ENCODE measurements at places on chromosomes 13 and 19.

DNA sequence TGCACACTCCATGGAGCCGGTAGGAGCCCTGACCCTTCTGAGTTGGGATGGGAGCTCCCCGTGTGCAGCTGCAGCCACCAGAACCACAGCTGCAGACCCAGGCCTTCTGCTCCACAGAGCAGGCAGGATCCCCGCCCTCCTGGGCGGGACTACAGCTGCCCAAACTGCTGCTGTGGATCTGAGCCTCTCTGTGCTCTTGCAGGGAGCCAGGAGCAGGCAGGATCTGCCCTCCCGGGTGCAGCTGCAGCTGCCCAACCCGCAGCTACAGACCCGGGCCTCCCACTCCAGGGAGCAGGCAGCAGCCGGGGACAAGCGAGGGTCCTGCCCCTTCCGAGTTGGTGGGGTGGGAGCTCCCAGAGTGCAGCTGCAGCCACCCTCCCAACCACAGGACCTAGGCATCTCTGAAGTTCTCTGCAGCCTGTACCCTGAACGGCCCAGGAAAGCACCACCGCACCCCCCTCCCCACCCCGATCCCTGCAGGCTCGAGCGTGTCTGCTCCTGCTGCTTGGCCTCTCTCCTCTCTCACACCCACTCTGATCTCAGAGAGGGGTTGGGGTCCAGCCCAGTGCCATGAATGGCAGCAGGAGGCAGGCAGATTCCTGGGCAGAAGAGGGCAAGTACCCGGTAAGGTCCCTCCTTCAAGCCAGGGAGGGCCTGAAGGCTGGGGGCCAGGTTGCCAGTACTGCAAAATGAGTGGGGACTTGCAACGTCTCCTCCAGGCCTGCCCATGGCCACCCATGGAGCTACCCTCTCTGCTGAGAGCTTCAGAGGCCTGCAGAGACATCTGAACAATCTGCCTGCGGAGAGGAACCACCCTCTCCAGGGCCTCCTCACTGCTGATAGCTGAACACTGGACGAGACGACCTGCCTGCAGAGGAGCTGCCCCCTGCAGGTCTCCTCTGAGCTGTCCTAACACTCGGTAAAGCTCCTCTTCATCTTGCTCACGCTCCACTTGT, 16.4 kb upstream of the EMP3 start:
- no peak for DNase-seq

- DNase-seq = peak; percentile 48
Observed at GRCh38 chr13:21670006-21670882, 629 bp upstream of the FGF9 start.

DNA sequence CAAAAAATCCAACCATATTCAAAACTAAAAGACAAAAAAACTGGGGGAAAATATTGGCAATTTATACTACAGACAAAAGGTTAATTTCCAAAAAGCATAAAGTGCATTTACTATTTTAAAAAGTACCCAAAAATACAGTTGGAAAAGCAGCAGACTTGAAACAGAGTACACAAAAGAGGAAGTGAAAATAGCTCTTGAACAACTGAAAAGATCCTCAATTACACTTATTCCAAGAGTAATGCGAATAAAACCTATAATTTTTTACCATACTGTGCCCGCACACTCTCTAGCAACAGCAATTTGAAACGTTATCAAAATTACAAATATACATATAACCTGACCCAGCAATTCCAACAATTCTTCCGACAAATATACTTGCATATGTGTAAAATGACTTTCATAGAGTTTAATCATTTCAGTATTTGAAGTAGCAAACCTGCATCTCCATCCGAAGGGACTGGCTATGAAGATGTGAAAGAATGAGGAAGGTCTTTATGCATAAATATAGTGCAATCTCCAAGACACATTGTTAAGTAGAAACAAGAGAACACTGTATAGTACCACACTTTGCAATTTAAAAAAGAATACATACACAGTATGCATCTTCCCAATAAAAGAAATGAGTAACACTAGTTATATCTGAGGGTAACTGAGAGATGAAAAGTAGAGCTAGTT, 25.4 kb downstream of the ALG5 start:
- DNase-seq = no peak

GRCh38 chr19:34838248-34838647, 65.2 kb upstream of the ZNF599 start:
- DNase-seq = no peak

- no peak for DNase-seq
Observed at GRCh38 chr13:91313581-91313980, 33.9 kb upstream of the MIR17HG start.

DNA sequence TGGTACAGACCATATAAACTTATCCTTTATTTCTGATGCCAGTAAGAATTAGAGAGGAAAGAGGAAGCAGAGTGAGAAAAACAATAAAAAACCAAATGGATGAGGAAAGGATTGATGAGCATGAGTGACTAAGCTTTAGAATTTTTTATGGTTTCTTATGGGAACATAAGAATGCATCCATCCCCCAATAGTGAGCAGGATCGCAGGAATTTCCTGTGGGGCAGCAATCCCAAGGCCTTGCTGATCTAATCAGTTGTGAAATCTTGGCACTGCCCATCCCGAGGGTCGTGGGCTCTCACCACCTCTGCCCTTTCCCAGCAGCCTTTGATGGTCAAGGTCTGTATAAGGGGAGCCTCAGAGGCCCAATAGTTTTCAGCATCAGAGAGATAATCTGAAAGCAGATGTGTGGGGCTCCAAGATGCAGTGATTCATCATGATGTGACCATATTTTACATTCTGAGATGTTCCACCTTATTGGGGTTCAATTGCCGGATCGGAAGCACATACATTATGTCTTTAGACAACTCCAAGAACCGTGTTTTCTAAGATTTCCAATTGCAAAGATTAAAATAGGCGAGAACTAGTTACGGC, 222.1 kb downstream of the DNAJC15 start:
- DNase-seq = no peak

- no peak for DNase-seq
Observed at GRCh38 chr13:113155201-113155600, 3.2 kb upstream of the PROZ start.

DNA sequence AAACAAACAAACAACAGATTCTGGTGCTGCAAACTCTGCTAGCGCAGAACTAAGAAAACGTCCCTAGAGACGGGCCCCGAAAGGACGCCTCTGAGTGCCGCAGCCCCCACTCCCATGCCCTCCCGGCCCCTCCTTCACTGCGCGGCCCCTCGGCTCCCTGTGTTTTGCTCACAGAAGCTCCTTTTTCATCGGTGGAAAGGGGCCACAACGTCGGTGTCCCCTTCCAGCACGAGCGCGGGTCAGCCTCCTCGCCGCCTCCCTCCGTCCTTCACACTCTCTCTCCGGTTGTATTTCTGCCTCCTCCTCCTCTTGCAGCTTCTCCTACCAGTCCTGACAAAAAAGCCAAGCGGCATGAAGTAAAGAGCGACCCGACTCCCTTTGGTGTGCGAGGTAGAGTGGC, 14.8 kb upstream of the F7 start:
- no peak for DNase-seq

DNA sequence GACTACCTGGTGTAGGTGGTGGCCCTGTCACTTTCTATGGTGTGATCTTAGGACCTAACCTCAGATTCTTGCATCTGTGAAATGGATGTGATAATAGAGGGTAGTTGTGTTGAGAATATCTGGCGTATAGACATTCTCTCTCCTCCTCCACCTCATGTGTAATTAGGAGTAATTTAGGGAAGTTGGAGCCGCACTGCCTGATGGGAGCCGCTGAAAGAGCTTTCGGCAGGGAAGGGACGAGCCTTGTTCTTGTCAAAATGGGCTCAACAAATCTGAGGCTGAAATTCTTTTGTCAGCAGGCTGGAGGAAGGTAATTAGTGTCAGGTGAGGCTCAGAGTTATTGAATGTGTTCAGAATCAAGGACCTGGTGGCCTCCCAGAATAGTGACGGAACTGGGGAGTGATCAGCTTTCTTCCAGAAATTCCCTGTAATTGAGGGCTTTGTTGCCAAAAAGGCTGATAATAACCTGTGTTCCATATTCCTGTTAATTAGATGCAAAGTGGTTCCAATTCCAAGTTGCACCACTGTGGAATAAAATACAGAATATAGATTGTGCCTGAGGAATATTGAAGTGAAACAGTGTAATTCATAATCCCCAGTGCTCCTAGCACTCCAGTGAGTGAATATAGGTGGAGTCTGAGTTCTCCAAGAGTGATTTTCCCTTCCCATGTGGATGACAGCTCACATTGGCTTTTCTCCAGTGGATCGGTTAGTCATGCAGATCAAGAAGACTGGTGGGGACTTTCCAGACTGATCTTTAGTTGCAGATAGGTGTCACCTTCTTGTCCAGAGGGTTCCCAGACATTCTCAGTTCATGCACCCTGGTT, 47.5 kb downstream of the SPATA13 start:
- DNase-seq = no peak

- no peak for DNase-seq
Observed at GRCh38 chr13:19169991-19170390, 11.6 kb downstream of the TUBA3C start.

DNA sequence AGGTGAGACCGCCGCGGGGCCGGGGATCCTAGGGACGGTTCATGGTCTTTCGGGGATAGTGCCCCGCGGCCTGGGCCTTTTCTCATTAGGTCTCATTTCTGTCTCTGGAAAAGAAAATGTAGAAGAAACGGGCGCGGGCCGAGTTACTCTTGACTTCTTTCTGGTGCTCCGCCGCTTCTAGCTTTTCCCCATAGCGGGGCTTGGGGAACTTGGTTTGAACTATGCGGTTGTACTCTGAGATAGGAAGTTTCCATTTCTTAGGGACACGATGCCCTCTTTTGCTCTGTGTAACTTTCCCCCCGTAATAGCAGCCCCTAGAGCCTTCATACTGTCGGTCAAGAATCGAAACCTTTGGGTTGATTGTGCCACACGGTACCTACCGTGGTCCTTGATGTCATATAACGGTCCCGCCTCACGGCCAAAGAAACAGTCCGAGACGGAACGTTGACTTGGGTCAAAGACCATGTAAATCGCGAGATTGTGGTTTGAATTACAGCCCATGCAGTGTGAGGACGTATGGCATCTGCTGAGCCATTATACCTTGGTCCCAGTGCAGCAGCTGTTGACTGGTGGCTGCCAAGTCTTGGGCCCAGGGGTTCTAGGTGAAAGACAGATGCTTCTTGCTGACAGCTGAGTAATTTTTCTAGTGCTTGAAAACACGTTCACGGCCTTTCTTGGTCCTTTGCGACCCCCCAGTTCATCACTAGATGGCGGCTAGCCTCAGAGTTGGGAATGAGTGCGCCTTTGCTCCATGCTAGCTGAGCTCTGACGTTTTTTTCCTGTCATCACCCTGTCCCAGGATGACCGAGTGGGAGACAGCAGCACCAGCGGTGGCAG, 487 bp downstream of the RPS5 start:
- no peak for DNase-seq

DNA sequence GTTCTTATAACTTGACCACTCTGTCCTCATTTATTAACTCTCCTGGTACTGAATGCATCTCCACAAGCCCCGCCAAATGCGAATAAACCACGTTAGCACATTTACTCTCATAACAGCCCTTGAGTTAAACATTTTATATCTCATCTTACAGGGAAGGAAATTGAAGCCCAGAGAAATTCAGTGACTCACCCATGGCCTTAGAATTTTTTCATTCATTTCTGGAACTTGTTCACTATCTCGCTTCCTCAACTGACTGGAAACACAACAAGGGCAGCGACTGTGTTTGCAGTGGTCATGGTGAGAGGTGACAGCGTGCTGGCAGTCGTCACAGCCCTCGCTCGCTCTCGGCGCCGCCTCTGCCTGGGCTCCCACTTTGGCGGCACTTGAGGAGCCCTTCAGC, 39.5 kb downstream of the SERP2 start:
- DNase-seq = no peak

- no peak for DNase-seq
Observed at GRCh38 chr19:44777715-44778347, at the start of gene CBLC. Gene CBLC (plus strand): TSS chr19:44777890. CDS start chr19:44777932, 42 bp downstream.

DNA sequence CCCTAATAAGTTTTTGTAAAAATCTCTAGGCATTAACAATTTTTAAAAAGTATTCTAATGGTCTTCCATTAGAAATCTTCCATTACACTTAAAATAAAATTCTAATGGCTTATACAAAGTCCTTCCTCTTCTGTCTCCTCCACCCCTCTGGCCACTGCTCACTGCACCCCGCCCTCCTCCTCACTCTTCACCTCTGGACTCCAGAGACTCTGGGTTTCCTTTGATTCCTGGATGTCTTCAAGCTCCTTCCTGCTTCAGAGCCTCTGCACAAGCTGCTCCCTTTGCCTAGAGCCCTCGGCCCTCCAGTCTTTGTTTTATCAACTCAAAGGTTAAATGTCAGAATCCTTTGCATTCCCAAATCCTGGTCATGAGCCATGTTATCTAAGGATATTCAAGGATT, 20.8 kb downstream of the TNFSF14 start:
- no peak for DNase-seq

DNA sequence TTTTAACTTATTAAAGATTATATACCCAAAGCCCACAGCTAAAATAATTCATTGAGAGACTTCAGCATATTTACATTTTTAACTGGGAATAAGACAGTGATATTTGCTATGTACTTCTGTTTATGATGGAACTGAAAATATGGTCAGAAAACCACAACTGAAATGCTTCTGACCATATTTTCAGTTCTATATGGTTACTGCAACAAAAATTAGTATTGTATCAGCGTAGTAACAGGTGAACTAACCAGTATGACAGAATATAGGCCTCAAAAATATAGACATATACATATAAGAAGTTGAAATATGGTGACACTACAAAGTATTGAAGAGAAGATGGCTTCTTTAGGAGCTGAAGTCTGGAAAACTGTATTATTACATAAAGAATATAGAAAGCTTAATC, 857.4 kb downstream of the OLFM4 start:
- DNase-seq = no peak

DNA sequence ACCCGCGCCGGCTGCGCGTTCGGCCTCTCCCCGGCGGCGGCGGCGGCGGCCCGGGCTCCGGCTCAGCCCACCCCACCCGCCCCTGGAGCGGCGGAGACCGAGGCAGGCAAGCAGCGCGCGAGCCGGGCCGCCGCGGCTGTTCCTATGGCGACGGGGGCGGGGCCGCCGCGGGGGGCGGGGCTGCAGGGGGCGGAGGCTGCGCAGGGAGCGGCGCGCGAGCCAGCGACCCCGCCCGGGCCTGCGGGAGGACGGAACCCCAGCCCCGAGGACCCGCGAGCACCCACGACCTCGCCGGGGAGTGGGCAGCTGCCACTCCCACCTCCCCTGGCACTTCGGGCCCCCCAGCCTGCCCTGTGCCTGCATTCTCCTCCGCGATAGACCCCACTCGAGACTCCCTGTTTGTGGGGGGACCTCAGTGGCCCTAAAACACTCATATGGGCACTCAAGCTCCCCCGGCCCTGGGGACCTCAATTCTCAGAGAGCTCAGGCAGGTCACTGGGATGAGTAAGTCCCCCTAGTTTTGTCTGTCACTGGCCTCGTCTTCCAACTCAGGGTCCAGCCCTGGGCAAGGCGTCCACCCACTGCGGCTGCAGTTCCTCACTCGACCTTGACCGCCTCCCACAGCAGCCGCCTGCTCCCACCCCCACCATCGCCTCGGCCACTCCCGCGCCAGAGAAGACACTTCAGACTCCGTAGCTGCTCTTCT, at the start of gene CTXN1:
TSS of gene CTXN1 (minus strand) at position 115 of the 706 bp plus-strand sequence. CDS start 597 bp downstream, outside the sequence.
- peak; percentile 61 for DNase-seq
